ENCODE measurements at places on chromosomes 1 and 21.

- no peak for DNase-seq
These were observed 33.4 kb upstream of the TLR5 start for GRCh38 chr1:223176437-223176836.

DNA sequence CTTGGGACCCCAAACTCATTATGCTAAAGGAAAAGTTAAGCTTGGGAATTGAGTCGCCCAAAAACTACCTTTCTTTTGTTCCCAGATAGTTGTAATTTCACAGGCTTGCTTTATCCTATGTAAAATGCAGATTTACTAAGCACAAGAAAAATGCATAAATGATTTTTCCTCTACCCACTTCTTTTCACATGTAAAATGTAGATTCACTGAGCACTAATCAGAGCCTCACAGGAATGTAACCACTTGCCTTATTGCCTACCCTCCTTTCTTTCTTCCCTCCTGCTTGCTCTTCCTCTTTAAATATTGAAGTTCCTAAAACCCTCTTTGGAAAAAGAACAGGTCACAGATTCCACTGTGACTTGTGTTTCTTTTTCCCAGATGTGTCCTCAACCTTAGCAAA lies 18.3 kb downstream of the CAPN8 start:
- no peak for DNase-seq

DNA sequence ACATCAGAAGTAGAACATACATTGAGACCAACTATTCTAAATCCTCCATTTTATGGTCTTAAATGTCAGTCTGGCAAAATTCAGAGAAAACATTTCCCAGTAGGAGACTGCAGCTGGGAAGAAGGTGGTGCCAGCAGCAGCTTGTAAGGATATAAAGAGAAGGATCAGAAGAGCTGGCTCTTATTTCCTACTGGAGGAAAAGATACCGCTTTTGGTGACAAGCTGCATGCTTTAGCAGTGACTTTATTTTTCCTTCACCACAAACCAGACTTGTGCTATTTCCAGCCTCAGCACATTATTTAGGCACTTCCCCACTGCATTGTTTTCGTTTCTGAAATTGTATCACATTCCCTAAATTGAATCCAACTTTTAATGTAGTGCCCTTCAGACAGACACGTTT lies 28.4 kb downstream of the RNF11 start:
- DNase-seq = no peak

DNA sequence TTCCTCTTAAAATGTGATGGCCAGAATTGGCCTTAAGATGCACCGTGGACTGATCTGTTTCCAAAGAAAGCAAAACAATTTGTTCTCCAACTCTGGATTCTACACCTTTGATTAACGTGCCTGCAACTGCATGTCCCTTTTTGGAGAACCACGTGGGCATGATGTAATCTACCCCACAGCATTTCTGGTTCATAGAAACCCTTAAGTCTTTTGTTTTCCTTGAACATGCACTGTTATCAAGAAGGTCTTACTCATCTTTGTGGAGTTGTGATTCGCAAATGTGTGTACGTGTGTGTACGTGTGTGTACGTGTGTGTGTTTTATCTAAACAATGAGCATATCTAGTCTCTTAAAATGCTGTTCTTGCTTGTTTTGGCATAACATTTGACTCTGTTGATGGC lies 57.8 kb downstream of the LPAR3 start:
- no peak for DNase-seq
